Naive B cell (primary cell): ENCODE measurements at places on chromosomes 2 and 18.

GRCh38 chr2:64094663-64095382, 49.4 kb downstream of the PELI1 start:
- DNase-seq: no peak

GRCh38 chr2:38682008-38682575, 16.2 kb downstream of the GALM start:
- DNase-seq: no peak

GRCh38 chr2:19484736-19485135, 126.3 kb upstream of the OSR1 start:
- no peak for DNase-seq

DNA sequence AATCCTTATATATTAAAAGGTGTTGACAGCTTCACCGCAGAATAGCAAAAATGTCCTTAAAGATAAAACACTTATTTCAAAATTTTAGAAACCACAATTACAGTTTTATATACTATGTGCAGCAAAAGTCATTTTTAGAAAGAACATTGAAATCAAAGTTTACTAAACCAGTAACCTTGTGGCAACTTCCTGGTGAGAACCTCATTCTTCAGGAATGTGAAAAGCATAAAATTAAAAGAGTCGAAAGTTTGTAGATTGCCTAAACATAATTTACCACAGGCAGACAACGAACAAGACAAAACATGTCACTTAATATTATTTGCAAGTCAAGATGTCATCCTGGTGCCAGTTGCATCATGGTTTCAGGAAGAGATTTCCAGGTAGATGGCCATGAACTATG, 108.3 kb upstream of the NRP2 start:
- DNase-seq: no peak

DNA sequence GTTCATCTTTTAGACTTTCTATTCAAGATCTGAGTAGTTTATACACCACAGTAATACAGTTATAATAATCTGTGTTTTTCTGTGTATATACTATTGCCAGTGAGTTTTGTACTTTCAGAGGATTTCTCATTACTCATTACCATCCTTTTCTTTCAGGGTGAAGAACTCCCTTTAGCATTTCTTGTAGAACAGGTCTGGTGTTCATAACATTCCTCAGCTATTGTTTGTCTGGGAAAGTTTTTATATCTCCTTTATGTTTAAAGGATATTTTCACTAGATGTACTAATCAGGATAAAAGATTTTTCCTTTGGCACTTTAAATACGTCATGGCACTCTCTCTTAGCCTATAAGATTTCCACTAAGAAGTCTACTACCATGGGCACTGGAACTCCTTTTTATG, 705.5 kb downstream of the SLC4A3 start:
- no peak for DNase-seq

DNA sequence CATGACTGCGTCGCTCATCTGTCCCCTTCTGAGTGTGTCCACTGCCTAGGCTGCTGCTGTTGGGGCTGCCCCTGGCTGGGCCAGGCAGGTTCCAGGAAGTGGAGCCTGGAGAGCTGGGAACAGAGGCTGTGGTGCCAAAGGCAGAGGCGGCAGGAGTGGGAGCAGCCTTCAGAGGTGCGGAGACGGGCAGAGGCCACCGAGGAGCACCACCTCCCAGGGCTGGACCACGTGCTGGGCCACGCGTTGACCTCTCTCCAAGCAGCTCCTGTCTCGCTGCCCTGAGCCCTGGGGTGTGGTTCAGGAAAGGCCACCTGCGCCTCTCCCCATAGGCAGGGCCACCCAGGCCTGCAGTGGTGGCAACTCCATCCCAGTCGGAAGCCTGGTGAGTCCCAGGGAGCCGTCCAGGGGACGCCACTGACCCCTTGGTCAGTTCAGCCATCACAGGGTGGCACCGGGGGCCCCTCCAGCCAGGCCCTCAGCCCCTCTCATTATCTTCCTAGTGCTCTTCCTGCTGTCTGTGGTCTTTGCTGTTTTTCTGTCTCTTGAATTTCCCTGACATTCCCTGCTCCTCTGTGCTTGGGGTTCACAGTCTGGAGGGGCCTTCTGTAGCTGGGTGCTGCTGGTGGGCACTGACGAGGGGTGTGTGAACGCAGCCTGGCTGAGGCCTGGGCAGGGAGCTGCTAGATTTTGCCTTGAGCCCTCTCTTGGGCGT, 122.8 kb upstream of the HS6ST1 start:
- no peak for DNase-seq

DNA sequence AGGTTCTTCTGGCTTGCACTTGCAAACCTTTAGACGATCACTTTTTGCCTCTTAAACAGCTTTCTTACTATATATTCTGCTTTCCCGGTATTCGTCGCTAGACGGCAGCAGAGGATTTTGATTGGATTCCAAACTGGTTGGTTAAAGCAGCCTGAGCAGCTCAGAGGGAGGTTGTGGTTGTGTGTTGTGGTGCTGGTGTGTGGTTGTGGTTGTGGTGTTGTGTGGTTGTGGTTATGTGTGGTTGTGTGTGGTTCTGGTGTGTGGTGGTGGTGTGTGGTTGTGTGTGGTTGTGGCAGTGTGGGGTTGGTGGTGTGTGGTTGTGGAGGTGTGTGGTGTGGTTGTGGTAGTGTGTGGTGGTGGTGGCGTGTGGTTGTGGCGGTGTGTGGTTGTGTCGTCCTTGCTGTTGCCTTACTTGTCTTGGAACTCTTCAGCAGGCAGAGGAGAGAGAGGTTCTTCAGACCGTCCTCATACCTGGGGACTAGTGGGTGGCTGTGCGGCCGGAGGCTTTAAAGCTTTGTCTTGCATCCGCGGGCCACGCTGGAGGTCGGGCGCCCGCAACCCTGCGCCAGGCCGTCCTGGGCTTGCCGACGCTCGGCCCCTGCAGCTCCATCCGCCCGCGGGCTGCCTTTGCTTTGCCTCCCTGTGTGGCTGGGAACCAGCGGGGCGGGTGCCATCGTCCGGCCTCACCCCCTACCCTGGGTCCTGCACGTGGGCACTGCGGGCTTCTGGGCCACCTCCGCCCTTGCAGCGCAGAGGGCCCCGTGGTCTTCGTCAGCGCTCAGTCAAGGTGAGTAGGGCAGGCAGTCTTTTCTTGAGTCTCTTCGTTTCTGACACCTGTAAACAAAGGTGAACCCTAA, 190.8 kb downstream of the ARHGAP28 start:
- no peak for DNase-seq

DNA sequence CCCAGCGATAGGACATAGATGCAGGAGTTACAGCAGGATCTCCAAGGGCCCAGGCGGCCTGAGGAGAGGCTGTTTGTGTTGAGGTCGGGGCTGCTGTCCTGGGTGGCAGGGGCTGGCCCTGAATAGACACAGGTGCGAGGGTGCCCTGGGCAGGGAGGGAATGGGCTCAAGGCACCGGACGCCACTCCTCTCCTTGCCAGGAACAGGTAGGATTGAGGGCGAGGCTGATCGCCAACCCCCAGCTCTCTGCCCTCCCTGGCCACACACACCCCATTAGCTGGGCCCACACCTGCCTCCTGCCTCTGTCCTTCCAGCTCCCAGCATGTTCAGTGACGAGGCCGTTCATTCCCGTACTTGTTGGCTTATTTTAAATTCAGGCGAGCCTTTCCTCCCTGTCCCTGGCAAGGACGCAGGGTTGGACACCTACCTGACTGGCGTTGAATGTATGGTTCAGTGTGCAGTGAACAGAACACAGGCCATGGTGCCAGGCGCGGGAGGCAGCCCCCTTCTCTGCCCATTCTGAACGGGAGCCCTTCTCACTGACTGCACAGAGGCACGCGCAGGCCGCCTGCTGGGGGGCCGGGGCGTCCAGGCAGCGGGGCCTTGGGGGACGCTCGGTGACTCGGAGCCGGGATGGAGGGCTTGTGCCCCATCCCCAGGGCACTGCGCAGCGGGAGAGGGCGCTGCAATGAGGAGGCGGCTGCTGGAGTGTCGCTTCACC, 41.3 kb upstream of the SNED1 start:
- no peak for DNase-seq

DNA sequence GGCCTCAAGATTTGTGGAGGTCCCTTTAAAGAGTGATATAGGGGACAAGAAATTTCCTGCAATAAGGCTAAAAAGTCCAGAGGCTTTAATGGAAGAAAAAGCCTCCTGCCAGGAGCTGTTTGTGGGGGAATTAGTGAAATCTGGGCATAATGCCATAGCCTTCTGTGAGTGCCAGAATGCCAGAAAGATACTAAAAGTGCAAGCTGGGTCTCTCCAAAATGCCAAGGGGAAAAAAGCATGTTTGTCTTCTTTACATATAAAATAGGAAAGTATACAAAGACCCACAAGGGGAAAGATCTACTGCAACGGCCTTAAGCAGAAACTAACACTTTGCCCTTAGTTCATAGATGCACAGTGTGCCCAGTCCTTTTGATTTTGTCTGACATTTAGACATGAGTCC, 647.7 kb upstream of the ZNF804A start:
- DNase-seq: no peak

DNA sequence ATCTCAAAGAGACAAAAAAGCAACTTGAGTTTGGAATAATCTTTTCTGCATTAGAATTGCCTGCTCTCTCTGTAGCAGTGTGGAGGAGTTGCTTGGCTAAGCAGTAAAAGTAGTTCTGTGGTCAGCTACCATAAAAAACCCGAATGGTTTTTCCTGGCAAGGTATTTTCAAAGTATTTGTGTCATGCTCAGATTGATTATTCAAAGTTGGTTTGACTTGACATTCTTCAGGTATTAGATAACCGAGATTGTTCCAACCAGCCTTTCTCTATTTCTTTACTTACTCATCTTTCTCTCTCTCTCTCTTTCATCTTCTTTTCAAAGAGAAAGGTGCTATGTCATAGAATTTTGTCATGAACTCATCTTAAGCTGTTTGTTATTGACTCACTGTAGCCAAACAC, 404.9 kb downstream of the CPS1 start:
- DNase-seq: no peak

- no peak for DNase-seq
These were observed 256.4 kb downstream of the TFCP2L1 start for GRCh38 chr2:121028577-121028976.

DNA sequence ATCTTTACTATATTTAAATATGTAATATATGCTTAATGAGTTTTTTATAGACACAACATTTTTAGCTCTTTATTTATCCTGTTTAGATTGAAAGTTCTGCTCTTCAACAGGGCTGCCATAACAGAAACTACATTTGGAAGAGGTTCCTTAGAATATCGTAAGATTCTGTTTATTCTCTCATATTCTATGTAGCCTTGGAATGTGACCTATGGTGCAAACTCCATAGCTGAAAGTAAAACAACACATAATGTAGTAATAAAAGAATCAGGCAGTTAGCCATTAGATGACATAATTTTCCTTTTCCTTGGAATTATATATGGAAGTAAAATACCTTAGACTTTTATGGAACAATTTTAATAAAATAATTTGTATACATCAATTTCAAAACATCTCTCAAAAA, 91.3 kb downstream of the ZNF804A start:
- no peak for DNase-seq

GRCh38 chr2:143823876-143824275, 694.7 kb downstream of the ARHGAP15 start:
- DNase-seq: no peak

DNA sequence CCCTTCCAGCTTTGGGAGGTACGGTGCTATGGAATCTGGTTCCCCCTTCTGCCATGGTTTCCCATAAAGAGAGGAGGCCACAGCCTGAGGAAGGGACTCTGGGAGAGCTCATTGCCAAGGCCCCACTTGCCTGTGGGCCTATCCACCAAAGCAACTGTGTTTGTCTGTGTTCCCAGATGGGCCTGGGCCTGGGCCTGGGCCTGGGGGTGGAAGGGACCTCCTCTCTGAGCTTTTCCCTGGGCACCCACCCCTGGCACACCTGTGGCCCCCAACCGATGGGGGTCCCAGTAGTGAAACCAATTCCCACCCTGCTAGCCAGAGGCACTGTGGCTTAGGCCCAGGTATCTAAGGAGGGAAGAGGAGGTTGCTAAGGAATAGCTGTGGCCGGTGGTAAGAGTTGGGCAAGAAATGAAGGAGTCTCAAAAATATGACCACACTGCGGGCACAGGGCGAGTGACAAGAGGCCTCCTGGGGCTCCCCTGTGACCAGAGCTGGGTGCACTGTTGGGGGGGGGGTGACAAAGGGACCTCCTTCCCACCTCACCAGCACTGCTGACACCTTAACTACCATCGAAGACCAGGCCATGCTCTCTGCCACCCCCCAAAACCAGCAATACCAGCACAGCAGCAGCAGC, 4.9 kb upstream of the DUSP2 start:
- DNase-seq: no peak

- no peak for DNase-seq
These were observed 259.2 kb downstream of the NDUFA10 start for GRCh38 chr2:239765911-239766310.

GRCh38 chr2:234446404-234447076, 50.3 kb downstream of the ARL4C start:
- DNase-seq: peak; percentile 92

- DNase-seq: no peak
These were observed 137.7 kb downstream of the IRS1 start for GRCh38 chr2:226661789-226662545.

- DNase-seq: no peak
These were observed 57.3 kb downstream of the THNSL2 start for GRCh38 chr2:88227446-88227845.

- no peak for DNase-seq
These were observed 7.7 kb upstream of the SLC35F6 start for GRCh38 chr2:26756337-26756736.
